ENCODE measurements at places on chromosomes 6 and 20.

GRCh38 chr20:23479043-23479442 lies 11.9 kb upstream of the CST8 start:
- no peak for DNase-seq

GRCh38 chr20:38128691-38129090 lies 36.4 kb downstream of the TGM2 start:
- no peak for DNase-seq

- no peak for DNase-seq
Observed at GRCh38 chr20:7516621-7517111, 423.6 kb downstream of the HAO1 start.

GRCh38 chr6:72740135-72740534 lies 118.3 kb downstream of the KCNQ5 start:
- DNase-seq: no peak

GRCh38 chr20:32894711-32895355 lies 36.1 kb downstream of the EFCAB8 start:
- no peak for DNase-seq

DNA sequence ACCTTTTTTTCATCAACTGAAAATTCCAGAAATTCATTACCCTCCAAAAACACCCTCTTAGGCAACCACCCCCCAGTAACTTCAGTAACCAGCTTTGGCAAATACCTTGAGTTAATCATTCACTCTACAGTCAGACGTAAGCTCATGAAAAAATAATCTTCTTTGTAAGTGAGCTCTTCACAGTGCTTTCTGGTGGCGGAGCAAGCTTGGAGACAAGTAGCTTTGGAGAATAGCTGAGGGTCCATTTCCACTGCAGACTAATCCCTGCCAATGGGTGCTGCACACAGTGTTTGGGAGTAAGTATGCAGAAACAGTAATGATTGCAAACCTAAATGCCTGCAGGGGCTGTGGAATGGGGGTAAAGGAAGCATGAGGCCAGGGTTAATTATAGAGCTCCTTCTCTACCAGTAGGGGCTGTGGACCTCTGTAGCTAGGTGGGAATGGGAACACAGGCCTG lies 56.8 kb upstream of the HINT3 start:
- no peak for DNase-seq

DNA sequence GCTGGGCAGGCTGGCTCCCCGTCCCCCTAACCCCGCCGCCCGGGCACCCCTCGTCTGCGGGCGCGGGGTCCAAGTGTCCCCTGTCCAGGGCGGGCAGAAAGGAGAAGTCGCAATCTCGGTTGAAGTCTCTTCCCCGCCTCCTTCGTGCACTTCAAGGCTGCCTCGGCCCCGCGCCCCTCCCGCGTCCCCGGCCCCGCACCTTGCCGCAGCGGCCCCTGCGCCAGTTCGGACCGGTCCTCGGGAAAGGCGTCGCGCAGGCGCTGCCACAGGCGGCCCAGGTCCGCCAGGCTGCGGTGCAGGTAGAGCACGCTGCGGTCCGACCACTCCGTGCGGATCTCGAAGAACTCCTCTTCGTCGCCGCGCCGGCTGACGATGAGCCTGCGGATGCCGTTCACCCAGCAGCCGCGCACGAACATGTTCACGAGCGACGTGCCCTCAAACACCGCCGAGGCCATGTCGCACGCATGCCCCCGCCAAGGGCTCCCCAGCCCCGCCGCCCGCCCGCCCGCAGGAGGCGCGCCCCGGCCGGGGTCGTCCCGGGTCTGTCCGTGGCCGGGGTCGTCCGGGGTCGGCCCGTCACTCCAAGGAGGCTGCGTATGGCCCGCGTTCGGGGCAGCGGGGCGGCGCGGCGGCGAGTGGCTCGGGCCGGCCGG lies at the start of gene PXDC1:
Gene PXDC1, minus strand, starts transcription at position 637 of the 653 bp plus-strand sequence. Its CDS starts 182 bp downstream, at position 455.
- DNase-seq: no peak

DNA sequence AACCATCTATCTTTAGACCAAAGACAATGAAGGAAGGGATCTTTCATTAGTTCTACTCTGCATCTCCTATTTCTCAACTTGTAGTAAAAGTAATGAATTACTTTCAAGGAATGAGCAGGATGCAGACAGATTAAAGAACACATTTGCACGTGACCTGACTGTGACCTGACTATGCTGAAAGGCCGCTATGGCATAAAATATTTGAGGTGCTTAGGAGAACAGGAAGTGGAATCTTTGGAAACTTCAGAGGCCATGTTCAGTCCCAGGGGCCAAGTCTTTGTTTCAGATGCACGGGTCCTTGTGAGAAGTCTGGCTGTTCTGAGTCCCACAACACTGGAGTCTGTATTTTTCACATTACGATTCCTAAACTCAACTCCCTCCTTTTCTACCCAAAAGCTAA lies 41.0 kb downstream of the NINL start:
- no peak for DNase-seq

DNA sequence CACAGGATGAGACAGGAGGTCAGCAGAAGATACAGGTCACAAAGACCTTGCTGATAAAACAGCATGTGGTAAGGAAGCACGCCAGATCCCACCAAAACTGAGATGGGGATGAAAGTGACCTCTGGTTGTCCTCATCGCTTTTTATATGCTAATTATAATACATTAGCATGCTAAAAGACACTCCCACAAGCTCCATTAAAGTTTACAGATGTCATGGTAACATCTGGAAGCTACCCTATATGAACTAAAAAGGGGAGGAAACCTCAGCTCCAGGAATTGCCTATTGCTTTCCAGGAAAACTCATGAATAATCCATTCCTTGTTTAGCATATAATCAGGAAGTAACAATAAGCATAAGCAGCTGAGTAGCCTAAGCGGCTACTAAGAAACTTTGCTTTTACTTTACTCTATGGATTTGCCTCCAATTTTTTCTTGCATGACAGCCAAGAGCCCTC lies 8.4 kb upstream of the RIN2 start:
- DNase-seq: no peak

DNA sequence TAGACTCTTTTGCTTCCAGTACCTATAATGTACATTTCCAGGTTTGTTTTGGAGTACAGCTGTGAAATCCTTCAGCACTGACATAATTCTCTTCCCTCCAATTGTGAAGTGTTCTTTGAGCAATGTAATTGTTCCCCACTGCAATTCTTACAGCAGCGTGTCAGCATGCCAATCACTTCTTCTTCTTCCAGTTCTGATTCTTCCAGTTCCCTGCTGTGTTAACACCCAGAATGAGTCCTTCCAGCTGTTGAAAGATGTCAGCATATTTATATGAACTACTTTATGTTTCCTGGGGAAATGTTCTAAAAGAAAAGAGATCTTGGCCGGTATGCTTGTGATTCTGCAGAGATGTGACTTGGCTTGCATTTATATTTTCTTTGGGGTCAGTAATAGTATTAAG lies 213.9 kb downstream of the UNC5CL start:
- no peak for DNase-seq

DNA sequence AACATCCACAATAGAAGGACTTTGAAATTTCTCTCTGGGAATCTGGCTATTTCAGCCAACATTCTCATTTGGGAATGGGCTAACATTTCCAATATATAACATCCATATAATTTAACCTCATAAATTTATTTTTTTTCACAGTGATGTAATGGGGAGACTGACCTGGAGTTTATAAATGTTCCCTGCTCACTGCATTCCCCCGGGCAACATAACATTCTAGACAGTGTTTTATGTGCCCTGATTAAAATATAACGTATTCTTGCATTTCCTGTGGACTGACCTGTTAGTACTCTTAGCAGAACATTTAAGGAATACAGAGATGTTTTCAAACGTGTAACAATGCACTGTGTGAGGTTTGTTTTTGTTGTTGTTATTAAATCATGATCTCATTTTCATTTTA lies 20.9 kb downstream of the TSHZ2 start:
- DNase-seq: no peak

- no peak for DNase-seq
Observed at GRCh38 chr6:72842140-72842539, 220.3 kb downstream of the KCNQ5 start.

- no peak for DNase-seq
Observed at GRCh38 chr6:32113386-32114352, 4.5 kb upstream of the TNXB start.

DNA sequence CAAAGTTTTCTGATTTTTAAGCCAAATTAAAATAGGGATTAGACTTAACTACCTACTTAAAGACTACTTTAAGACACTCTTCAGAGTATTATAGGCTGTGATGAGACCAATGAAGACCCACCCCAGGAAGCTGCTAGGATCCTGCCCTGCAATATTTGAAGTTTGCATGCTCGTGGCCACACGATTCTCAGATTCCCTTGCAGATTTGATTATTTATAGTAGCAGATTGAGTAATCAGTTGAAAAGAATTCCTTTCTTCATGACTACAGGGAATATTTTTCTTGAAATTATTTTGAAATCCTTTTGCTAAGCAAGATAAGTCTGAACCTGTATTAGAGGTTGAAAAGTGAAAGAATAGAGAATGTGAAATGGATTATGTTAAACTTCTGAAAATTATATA lies 122.3 kb downstream of the B3GAT2 start:
- DNase-seq: no peak

DNA sequence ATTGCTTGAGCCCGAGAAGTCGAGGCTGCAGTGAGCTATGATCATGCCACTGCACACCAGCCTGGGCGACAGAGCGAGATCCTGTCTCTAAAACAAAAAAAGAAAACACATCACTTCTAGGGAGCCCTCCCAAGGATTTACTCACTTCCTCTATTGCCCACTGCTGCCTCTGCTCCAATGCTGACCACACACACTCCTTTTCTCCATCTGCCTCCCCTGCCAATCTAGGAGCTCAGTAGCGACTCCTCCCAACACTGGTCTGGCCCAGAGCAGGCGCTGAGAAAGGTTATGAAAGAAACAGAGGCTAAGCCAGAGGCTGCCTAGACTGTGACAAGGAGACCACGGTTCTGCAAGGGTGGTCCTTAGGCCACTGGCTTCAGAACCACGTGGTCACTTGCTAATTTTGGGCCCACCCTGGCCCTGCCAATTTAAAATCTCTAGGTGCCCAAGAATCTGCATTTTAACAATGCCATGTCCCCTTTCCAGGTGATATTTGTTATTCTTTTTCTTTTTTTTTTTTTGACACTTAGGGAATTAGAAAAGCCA lies 1.3 kb upstream of the E2F1 start:
- DNase-seq: no peak

DNA sequence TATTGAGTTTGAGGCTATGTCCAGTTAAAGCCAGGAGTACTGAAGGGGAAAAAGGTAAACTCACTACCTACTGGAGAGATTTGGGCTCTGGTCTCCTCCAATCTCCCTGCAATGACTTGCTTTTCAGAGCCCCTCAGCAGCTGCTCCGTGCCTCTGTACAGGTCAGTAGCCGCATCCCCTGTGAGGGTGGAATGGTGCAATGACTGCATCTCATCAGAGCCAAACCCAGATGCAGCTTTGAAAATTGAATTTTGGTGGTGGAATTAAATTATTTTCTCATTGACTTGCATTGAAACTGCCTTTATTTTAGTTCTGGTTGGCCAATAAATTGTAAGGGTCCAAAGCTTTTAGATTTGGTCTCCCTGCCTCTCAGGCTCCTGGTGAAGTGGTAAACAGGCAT lies 166.7 kb downstream of the DLL1 start:
- no peak for DNase-seq

- DNase-seq: no peak
Observed at GRCh38 chr6:143778926-143779325, 64.2 kb upstream of the LTV1 start.

DNA sequence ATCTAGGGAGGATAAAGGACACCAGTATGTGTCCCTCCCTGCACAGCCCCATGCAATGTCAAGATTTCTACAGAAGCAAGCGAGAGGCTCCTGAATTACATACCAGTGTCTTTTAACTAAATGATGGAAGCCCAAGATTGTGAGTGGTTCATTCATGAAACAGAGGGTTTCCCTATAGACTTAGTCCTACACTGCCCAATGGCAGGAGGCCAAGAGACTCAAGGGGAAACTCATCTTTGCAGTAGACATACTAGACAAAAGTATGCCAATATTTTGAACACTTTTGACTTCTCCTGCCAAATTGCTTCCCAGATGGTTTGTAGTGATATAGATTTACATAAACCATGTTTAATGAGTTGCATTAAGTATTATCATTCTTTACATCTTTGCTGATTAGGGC lies 557.2 kb upstream of the JAG1 start:
- no peak for DNase-seq

- DNase-seq: no peak
Observed at GRCh38 chr20:6416371-6416770, 293.5 kb upstream of the FERMT1 start.

DNA sequence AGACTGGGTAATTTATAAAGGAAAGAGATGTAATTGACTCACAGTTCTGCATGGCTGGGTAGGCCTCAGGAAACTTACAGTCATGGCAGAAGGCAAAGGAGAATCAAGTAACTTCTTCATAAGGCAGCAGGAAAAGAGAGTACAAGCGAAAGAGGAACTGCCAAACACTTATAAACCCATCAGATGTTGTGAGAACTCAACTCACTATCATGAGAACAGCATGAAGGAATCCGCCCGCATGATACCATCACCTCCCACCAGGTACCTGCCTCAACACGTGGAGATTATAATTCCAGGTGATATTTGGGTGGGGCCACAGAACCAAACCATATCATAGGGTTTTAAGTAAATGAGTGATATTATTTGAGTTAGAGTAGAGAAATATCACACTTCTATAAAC lies 189.3 kb downstream of the TSHZ2 start:
- no peak for DNase-seq

GRCh38 chr6:129929433-129929832 lies 68.3 kb upstream of the TMEM244 start:
- no peak for DNase-seq

DNA sequence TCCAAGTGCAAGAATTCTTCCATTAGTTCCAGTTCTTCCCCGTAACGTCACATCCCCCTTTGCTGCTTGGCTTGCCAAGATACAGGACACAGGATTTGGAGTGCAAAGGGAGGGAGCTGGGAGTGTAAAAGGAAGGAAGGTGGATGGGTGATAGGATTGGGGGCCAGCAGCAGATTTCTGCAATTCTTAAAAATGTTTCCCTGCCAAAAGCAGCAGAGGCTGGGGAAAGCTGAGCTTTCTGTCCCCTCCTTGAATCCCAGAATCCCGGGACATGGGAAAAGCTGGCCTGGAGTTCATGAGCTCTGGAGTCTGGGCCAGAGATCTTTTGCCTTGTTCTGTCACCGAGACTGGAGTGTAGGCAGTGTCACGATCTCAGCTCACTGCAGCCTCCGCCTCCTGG lies 60.0 kb upstream of the EPB41L1 start:
- DNase-seq: no peak

- no peak for DNase-seq
Observed at GRCh38 chr6:138290423-138290962, 72.2 kb upstream of the PBOV1 start.

DNA sequence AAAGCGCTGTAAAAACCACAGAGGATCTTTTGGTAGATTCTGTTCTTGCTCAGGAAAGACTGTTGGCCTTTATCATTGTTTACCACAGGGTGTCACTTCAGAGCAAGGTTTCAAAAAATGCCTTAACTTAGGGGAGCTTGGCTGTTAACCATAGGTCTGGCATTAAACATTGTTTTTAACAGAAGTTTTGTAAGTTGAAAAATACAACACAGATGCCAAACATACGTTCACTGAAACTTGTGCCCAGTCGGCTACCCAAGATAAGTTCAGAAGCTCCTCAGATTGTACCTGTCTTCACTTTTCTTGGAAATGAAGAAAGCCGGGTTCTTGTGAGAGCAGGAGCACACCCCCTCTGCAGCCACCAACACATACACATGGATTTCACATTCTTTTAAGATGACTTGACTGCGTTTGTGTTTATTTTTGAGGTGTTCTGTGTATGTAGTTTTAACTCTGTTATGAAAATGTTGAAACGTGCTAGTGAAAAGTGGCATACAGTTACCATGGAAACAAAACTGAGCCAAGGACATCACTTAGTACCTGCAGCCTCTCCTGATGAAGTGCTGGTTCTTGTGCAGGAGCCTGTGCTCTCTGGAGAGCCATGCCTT lies 64.9 kb downstream of the SYCP2L start:
- DNase-seq: no peak

All from cerebellar nuclear complex (tissue), 1 donor.